ENCODE measurements at places on chromosomes 16 and 17.

GRCh38 chr16:88618182-88618955 lies 20.0 kb upstream of the IL17C start:
- DNase-seq, result no peak

GRCh38 chr16:9270941-9271340 lies 179.5 kb downstream of the HAPSTR1 start:
- DNase-seq, result no peak

DNA sequence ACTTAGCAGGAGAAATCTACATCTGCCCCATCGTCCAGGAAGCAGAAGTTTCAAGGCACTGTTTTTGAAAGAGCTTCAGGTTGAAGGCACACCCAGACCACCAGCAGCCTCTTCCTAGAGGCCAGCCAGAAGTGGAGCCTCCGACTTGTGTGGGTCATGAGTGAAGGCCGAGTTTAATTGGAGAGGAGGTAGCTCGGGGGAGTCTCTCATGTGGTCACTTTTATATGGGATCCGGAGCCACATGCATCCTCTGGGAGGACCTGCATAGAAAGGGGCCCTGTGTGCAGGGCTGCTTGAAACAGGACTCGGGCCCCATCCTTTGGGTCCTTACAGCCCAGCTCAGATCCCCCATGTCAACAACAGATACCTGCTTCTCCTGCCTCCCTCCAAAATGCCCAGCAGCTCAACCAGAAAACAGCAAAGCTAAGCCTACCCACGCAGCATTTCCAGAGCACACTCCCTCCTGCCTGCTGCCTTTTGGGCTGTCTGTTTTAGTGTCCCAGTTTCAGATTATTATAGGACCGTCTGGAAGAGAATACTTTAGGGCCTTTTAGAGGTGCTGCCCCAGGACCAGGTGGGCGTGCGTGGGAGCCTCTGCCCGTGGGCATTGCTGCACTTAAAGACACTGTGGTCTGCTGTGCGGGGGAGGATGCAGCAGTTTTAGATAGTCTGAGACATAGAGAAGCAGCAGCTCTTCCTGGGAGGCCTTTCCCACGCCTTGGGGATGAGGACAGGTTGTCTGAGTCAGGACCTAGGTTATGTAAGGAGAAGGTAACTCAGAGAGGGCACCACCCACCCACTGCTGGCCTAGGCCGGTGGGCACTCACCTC lies 29.5 kb downstream of the MPRIP start:
- no peak for DNase-seq

- no peak for DNase-seq
These were observed 4.2 kb downstream of the ATP2A3 start for GRCh38 chr17:3959921-3960601.

DNA sequence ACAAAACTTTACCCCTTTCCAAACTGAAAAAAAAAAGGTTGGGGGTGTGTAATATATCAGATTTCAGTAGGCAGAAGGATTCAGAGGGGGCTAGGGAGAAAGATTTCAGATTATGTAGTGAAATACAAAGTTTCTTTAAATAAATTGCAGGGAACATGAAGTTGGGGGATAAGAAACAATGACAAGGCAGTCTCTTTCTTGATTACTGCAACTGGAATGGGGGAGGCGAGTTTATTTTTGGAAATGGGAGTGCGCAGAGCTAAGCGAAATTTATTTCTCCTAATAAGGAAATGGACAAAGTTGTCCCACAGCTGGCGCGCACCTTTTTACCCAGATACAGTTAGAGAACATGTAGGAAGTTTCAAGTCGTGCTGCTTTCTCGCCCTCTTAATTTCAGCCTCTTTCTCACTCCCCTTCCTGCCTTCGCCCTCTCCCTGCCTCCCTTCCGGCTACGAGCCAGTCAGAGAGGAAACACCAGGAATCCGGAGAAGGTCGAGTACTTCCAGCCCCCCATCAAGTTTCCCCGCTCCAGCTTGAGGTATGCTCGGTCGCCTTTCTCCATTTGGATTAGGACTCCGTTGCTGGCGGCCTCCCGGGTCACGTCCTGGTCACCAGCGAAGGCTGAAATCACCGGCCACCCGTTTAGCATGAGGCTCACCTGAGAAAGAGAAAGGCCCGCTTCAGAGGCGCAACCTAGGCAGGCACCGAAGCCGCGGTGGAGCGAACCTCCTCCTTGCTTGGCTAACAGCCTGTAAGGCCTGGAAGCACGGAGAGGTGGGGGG lies 2.5 kb downstream of the CBLN1 start:
- no peak for DNase-seq

DNA sequence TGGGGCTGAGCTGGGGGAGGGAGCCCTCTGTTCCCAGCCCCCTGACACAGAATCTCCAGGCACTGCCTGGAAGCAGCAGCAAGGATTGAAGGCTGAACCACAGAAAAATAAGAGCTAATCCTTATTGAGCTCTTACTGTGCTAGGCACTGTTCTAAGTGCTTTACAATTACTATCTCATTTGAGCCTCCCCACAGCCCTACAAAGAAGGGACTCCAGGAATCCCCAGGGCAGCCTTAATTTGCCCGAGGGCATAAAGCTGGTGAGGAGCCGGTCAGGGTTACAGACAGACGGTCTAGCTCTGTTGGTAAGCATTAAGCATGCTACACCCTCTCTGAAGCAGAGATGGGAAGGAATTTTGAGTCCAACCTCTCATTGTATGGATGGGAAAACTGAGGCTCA lies 7.0 kb downstream of the SAMD14 start:
- no peak for DNase-seq

DNA sequence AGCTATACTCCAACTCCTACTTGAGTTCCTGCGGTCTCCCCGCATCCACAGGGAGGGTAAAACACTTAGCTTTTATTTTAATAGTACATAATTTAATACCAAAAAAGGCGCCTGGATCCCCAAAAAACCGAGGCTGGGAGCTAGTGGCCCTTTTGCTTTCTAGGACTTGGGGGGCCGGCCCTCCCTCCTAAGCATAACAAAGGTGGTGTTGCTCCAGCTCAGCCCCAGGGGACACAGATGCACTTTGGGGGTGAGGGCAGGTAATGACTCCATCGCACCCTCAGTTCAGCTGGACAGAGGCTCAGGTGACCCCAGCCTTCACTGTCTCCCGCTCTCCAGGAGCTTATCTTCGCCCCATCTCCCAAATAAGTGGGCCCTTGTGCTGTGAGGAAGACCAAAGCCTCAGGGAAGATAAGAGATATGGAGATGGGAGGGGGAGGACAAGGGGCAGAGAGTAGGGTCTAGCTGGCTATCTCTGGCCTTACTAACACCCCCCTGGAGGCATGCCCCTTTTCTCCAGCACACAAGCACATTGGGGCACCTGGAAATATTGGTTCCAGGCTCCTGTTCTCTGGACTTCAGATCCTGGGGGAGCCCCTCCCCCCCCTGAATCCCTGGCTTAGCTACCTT lies 2.8 kb upstream of the NHERF1 start:
- DNase-seq, result no peak

DNA sequence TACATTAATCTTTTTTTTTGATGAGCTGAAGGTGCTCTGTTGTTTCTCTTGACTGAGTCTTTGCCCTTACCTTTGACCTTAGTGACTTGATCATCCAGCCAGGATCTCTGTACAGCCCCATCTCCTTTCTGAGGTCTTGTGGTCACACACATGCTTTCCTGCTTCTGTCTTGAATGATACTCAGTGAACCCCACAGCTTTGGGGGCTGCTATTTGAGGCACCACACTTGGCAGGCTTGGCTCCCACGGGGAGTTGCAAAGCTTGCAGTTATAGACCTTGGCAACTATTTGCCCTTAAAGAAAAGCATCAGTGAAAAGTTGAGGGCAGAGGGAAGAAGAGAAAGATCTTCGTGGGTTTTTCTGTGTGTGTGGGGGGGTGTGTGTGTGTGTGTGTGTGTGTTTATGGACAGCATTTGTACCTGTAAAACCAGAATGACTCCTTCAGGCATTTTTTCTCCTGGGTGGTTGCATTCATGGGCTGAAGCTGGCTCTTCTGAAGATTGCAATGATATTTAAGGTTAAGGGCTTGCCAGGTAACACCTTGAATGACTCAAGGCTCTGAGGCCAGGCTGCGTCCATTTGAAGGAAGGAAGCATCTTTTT lies 101.6 kb downstream of the MSI2 start:
- no peak for DNase-seq

DNA sequence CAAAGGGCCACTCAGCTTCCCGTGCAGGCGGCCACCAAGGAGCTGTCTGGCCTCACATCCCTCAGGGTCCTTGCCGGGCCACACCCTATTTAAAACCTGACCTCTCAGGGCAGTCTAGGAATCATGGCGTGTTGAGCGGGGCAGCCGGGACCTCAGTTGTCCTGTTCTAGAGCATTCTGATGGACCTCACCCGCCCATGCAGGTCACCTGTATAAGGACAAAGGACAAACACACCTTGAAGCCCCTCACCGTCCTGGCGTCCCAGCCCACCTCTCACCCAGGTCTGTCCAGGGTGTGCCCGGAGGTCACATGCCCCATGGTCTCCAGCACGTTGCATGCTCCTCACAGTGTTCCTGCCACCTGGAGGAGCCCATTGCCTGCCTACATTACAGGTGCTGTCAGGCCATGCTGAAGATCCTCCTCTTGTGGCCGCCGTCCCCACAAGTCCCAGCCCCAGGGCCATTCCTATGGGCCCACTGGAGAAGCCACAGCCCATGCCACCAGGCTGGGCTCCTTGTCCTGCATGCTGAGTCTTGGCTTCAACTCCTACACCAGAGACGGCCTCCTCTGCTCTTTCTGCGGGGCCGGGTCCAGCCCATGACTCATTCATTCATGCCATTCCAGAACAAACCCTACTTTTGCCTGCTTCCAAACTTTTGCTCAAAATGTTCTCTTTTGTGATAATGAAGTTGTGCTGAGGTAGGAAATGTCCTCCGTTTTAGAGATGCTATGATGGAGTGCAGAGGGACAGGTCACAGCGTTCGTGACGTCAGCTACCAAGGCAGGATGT lies 46.3 kb downstream of the PEMT start:
- no peak for DNase-seq

- DNase-seq, result no peak
These were observed 44.9 kb upstream of the DNAJA2 start for GRCh38 chr16:47018223-47018891.

- DNase-seq, result no peak
These were observed 577 bp downstream of the GSPT1 start for GRCh38 chr16:11915114-11915643.

DNA sequence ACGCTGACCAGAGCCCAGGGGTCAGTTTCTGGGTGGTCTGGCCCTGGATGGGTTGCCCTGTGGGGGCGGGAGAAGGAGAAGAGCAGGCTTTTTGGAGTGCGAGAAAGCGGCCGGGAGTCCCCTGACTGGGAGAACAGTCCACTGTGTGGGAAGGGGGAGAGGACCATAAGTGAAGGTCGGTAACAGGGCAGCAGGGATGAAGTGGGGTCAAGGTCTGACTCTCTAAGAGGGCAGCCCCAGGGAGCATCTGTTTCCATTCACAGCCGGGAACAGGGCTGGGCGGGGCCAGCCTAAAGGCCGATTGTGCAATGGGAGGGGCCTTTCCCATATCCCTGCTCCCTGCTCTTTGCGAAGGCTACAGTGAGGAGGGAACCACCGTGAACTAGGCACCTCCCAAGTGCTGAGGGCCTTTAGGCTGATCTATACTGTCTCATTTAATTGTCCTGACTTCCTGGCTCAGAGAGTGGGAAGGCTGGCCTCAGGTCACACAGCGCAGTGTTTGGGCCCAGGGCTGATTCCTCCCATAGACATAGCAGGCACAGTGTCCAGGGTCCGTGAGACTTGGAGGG lies 10.4 kb upstream of the WFDC1 start:
- DNase-seq, result no peak

DNA sequence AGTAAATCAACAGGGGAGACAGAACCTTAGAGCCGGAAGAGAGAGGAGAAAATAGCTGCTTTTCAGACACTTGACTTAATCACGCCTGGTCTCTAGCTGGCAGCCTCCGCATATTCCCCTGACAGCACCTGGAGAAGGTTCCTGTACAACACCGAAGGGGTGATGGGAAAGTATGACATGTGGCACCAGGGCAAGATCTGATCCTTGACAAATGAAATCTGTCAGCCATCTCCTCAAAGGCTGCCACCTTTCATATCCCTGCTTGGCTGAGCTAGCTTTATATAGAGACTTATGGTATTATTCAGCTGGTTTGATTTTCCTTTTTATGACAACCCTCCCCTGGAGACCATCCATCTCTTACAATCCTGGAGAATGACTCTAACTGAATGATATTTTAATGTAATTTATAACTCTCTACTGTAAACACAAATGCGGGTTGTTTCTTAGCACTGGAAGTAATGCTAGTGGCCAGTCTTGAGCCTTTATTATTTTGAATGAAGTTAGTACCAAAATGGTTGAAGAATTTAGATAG lies 1205.3 kb upstream of the CDH8 start:
- no peak for DNase-seq

DNA sequence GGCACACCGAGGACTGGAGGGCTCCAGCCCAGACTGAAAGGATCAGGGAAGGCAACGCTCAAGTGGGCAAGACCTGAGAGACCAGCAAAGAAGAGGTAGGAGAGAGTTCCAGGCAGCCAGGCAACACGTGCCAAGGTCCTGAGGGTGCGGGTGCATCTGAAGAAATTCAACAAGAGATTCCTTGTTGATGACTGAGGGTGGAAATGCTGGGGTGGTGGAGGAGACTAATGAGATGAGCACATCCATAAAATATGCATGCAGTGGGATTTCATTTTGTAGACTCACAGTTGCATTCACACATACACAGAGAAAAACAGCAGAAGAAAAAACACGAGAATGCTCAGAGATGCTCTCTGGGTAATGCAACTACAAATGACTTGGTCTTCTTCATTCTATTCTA lies 154.8 kb upstream of the FOXF1 start:
- no peak for DNase-seq

DNA sequence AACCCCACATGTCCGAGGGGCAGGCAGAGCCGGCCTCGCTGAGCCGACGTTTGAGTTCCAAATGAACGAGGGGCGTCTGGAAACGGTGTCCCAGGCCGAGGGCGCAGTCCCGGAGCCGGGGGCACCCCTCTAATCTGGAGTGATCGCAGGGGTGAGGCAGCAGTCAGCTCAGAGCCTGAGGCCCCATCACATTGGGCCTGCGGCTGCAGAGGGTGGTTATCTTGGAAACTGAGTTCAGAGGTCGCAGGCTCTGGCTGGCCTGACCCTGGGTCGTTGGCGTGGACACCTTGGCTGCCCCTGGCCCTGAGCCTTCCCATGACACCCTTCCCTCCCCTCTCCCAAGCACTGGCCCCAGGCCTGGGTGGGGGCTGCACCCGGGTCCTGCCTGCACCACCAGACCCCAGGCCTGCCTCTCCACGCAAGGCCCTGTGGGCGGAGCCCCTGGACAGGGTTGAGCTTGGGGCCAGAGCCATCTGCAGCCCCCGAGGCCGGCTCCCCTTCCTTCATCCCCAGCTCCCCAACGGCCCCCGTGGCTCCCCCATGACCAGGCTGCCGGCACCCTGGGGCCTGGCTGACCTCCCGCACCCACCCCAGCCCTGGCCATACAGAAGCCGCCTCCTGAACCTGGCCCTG lies 45.6 kb downstream of the ZFPM1 start:
- no peak for DNase-seq

DNA sequence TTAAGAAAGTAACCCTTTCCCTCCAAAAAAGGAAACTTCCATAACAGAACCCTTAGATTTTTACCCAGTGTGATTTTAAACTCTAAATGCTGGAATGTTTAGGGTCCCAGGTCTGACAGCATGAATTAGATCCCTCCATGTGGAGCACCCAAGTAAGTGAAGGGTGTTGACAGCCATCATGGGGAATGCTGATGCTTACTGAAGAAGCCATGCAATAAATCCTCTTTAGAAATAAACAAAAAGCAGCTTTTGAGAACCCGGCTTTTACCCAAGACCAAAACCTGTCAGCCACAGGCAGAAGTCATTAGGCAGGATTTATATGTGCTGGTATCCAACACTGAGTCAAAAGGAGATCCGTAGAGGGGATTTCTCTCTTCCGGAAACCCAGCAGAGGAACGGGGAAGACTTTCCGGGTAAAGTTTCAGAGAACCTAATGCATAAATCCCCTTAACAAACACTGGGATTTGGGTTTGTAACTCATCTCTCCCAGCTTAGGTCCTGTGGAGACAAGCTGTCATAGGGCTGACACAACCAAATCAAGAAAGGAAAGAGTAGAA lies 287.5 kb downstream of the IRX3 start:
- DNase-seq, result no peak
